ENCODE measurements at places on chromosomes 7 and 10. TPM values are rescaled to one million over a fixed set of nuclear protein-coding genes. Genes with fewer than 3 reads are reported as not detected.

CYP2W1 gene
- 0.05 TPM for total RNA-seq

ANKRD61 gene
- total RNA-seq = 0.26 TPM

LHPP gene
- total RNA-seq = 9.9 TPM

RBP4 gene
- total RNA-seq = 4.9 TPM

CALHM1 gene
- not detected for total RNA-seq

INMT gene
- not detected for total RNA-seq

PAPOLB gene
- not detected for total RNA-seq

ZNF239 gene
- total RNA-seq = 2.0 TPM

TMEM213 gene
- not detected for total RNA-seq

CUL2 gene
- 25.3 TPM for total RNA-seq

DEPP1 gene
- 3.2 TPM for total RNA-seq

PKD2L1 gene
- 0.38 TPM for total RNA-seq

ERVW-1 gene
- total RNA-seq = 0.04 TPM

ZNF786 gene
- 5.0 TPM for total RNA-seq

NRF1 gene
- total RNA-seq = 11.5 TPM

LIPA gene
- total RNA-seq = 46.3 TPM

NPY4R gene
- total RNA-seq = 50.1 TPM
